ENCODE measurements at places on chromosomes 1 and 21. TPM values are rescaled to one million over a fixed set of nuclear protein-coding genes. Genes with fewer than 3 reads are reported as not detected.

Gene TMIGD3
- polyA plus RNA-seq = 5.8 TPM

Gene GUCA2A
- not detected for polyA plus RNA-seq

Gene PRR9
- not detected for polyA plus RNA-seq

Gene RBM11
- polyA plus RNA-seq = 8.7 TPM

Gene CNR2
- polyA plus RNA-seq = 0.05 TPM

Gene TNFSF18
- 0.71 TPM for polyA plus RNA-seq

Gene KIAA1614
- 4.3 TPM for polyA plus RNA-seq

Gene ASPM
- 7.6 TPM for polyA plus RNA-seq

Gene TFF1
- not detected for polyA plus RNA-seq

Gene CHRNB2
- 23.3 TPM for polyA plus RNA-seq

Gene HES3
- 3.2 TPM for polyA plus RNA-seq

Gene RGS8
- 8.2 TPM for polyA plus RNA-seq

Gene C1QA
- 23.3 TPM for polyA plus RNA-seq

Gene BCL2L15
- 1.1 TPM for polyA plus RNA-seq

Gene HTR1D
- 5.1 TPM for polyA plus RNA-seq
